ELR (cell line): ENCODE measurements at places on chromosomes 12 and 14.

GRCh38 chr12:109529691-109530640 lies 43.3 kb downstream of the MMAB start:
- DNase-seq, result no peak

GRCh38 chr14:105039458-105040205 lies 18.7 kb upstream of the CDCA4 start:
- no peak for DNase-seq

GRCh38 chr14:48748151-48748675 lies 838.0 kb downstream of the RPS29 start:
- DNase-seq, result no peak

DNA sequence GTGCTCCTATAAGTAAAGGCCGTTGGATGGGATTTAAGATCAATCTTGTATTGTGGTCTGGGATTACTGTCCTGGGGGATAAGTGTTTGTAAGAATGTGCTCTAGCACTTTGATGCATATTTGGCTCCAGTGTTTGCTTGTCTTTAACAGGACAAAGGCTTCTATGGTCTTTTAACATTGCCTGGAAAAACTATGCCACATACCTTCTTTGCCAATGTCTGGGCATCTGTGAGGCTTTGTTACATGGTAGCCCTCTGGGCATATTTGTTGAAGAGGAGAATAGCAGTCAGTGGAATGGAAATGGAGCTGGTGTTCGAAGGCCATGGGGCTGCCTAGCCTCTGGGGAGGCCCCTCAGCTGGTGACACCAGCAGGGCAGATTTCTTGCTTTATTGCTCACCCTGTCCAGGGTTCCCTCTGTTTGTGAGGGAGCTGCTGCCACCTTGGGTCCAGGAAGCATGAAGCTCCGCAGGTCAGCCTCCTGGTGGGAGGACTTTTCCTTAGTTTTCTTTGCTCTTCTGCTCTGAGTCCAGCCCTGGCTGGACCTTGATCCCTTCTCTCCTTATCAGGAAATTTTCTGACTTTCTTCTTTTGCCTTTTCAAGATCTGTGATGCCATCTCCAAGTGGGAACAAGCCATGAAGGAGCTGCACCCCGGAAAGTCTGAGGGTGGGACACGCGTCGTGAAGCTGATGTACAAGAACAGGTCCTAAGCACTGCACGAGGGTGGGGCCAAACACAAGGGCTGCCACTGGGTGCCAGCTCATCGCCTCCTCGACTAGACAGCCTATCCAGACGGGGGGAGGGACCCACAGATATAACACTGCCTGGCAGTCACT lies 19.5 kb downstream of the PIGH start:
- DNase-seq, result peak; percentile 13

DNA sequence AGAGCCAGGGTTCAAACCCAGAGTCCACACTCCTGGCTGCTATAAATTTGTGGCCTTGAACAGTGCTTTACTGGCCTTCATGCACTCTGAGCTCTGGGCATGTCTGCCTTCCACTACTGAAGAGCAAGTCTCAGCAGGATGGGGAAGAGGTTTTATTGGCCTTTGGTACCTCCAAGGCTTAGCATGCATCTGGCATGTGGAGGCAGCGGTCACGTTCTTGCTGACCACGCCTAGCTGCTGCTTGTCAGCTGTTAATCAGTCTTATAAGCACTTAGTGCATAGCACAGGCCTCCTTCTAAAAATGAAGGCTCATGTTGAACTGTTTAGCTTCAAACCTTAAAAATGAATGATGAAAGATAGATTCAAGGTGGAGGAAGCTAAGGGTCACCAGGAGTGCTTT lies 177.5 kb downstream of the PELI2 start:
- no peak for DNase-seq

DNA sequence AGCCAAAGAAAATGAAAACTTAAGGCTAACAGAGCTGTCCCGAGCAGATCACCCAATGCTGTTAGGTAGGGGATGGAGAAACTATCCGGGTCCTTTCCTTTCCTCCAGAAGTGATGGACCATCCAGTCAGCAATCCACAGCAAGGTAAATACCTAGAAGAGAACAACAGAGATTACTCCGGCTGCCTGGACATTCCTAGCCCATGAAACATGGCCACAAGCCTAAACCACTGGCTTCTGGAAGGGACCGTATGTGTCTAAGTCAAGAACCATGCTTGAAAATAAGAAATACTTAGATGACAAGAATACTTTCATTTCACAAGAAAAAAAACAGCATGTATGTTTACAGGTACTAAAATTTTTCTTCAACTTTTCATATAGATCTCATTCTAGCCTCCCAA lies 152.9 kb downstream of the SLC41A2 start:
- DNase-seq, result peak; percentile 83

DNA sequence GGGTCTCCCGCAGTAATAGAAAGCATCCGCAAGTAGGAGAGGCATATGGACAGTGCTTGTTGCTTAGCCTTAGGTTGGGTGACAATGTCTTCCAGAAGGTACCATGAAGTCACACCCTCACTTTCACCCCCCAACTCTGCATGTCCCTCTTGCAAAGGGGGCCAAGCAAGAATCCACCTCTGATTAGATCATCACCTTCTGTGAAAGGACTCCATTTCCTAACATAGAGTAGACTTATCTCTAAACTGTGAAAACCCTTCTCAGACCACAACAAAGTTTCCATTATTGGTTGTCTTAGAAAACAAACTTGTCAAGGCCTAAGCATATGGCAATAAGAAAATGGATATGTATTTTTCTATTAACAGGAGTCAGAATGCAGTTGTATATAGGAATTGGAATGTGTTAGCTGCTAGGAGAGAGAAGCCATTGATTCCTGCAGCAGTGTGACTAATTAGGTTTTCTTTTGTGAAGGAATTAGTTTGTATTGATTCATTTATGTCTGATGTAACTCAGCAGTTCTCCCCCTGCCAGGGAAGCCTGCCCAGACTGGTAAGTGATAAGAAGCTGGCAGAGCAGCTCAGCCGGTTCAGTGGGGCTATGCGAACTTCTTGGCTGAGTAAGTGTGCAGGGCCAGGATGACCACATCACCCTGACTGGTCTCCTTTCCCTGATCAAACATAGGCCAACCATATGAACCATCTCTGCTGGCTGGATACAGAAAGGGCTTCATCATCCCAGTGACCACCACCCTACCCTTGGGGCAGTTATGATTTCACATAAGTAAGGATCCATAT lies 107.3 kb upstream of the CCDC196 start:
- no peak for DNase-seq

- no peak for DNase-seq
These were observed 395.8 kb upstream of the FBXO33 start for GRCh38 chr14:39827901-39828655.

DNA sequence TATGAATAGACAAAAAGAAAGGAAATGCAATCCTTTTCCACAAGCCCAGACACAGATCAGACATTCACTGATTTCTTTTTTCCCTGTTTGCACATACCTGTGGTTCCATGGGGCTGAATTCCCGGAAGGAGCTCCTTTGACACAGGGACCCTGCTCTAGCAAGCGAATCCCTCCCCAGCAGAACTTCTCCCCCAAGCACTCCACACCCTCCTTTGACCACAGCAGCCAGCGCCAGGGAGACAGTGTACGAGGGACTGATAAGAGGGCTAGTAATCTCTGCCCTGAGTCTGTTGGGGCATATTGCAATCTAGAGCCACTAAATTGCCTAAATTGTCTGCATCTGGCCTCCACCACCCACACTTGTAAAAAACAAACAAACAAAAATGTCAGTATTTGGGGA lies 83.4 kb upstream of the NTF3 start:
- no peak for DNase-seq

- no peak for DNase-seq
These were observed 49.4 kb downstream of the NOVA1 start for GRCh38 chr14:26548406-26548805.

DNA sequence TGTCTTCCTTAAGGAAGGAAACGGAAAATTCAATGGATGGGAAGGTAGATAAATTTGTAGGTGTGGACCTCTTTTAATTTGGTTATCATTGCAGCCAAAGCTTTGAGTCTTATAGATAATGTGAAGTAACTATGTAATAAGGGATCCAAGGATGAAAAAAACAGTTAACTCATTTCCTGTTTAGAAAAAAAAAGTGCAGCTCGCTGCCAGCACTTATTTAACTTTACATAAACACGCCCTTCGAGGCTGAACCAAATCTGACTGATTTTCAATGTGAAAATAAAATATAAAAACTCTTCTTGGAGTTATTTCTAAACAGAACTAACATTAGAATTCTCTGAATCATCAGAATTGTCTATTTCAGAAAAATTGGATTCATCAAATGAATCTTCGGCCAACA lies 7.0 kb downstream of the NUBPL start:
- DNase-seq, result peak; percentile 7

DNA sequence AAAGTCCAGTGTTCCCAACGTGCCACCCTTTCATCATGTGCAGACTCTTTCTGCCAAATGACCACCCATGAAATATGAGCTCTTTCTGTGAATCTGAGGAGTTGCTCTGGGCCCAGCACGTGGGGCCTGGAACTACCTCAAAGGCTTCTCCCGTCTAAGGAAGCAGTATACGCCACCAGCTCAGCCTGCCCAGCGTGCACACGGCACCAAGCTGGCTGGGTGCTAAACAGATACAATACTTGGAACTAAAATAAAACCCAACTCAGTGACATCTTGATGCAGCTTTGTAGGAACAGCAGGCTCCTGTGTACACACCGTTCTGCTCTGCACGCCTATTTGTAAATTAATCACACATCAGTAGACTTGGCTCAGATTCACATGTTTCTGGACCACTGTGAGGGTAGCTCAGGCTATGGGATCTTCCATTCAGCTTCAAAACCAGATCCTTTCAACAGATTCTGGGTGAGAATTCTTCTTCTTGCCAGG lies 74.8 kb downstream of the ARL6IP4 start:
- DNase-seq, result no peak

DNA sequence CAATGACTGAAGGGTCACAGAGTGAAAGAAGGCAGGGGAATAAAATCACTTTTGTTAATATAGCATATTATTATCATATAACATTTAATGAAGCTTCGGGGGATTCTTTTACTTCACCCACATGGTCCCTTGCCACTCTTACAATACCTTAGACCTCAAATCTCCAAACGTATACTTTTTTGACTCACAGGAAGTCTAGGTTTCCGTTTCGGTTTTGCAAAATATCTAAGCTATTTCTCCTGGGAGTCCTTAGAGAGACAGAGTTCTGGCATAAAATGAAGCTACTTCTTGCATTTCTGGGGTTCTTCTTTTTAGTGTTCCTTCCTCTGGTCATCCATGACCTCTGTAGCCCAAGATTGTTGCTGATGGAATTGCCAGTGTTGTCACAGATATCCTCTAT lies 590.5 kb upstream of the ATP2B1 start:
- no peak for DNase-seq

GRCh38 chr14:100586403-100587085 lies 673 bp downstream of the BEGAIN start:
- DNase-seq, result peak; percentile 27

DNA sequence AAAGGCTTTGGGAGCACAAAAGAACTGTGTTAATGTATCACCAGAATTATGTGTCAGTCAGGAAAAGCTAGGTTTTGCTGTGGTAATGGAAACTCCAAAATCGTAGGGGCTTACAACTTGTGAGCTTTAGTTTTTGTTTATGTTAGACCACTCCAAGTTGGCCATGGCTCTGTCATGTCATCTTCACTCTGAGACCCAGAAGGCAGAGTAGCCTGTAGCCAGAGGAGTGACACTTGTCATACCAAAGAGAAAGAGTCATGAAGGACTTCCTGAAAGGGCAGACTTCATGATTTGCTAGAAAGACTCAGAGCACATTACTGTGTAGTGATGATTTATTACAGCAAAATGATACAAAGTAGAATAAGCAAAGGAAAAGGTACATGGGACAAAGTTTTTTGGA lies 133.6 kb upstream of the SSTR1 start:
- peak; percentile 41 for DNase-seq

DNA sequence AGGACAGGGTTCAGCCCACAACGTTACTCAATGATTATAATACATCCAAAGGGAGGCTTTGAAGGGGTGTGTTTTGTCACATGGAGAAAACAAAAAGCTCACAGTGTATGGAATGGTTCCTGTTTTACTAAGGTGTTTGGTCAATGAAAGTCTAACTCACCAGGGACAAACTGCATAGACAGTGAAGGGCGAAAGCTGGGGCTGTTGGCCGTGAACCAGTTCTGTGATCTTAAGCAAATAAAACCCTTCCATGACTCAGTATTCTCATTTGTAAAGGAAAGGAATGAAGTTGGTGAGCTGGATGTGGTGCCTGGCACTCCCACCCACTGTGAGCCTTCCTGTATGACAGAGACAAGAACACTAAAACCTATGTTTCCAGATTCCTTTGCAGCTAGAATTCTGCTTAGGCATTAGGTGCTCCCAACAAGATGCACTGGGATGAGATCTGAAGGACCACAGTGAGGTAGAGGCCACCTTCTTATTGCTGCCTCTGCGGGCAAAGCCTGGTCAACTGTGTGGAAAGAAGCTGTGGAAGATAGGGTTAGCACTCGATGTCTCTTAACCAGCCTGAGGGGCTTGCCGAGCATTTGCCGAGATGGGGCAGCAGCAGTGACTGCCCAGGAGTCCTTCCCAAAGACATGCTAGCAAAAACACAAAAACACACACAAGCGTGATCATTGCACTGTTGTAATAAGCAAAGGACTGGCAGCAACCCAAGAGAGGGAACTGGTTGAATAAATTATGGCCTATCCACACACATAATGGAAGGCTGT lies 48.5 kb downstream of the VCPKMT start:
- peak; percentile 58 for DNase-seq

GRCh38 chr12:130859161-130859560 lies 12.7 kb upstream of the RAN start:
- DNase-seq, result no peak

GRCh38 chr14:68284333-68284732 lies 464.8 kb downstream of the RAD51B start:
- DNase-seq, result no peak

DNA sequence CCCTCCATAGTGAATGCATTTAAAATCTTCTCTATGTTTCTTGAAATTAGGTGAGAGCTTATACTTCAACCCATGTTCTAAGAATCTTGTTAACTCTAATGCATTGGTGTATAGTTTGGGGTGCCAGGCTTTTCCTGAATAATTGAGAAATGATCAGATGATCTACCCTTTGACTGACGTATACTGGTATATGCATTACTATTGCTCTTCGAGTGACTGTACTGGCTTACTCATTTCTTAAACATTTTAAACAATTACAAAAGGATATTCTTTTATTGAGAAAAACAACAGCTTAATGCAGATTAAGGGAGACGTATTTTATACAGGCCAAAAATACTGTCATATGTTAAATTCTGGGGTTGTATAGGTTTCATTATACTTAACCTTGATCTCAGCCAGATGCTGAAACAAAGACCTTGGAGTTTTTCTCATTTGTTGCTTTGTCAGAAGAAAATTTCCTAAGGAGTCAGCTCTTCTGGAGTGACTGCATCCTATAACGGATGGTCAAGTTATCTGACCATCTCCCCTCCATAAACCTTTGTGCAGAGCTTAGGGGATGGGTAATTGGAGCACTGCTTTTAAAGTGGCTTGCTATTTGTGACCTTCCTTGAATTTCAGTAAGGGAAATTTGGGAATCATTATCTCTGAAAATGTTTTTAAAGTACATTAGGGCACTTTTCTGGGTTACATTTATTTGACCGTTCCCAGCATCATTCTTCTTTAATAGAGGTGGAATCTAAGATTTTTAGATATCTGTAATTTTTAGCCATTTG lies 507.6 kb downstream of the PCNX1 start:
- DNase-seq, result peak; percentile 84
